Stimulated activated CD4-positive, alpha-beta T cell treated with anti-CD3 and anti-CD28 coated beads, Interleukin-1b, Interleukin-23, amount 100 ng/mL, for 1 hour (primary cell): ENCODE measurements at places on chromosomes 3 and 15.

DNA sequence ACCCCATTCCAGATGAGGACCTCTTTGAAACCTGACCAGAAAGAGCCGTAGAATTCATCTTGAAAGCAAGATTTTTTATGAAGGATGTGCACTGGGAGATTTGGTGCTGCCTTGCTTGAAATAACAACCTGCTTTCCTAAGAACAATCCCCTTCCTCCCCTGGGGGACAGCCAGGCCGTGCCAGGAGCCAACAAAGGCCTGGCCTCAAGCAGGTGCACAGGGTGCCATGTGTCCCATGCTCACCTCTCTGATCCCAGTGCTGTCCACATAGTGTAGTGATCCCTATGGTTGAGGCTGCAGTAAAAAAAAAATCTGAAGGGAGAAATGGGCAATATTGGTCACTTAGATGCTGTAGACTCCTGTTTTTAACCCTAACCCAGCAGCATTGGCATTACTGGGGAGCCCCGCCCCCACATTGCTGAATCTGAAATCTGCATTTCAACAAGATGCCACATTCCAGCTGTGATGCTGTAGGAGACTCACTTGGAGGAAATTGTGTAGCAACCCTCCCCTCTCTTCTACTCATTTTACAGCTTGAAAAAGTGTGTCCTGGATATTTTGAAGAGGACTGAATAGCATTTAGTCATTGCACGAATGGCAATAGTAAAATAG, 171.2 kb downstream of the APBA2 start:
- no peak for DNase-seq

GRCh38 chr15:67003586-67003985, 61.8 kb upstream of the SMAD3 start:
- DNase-seq: no peak

GRCh38 chr3:85912980-85913379, 954.2 kb downstream of the CADM2 start:
- DNase-seq: no peak

DNA sequence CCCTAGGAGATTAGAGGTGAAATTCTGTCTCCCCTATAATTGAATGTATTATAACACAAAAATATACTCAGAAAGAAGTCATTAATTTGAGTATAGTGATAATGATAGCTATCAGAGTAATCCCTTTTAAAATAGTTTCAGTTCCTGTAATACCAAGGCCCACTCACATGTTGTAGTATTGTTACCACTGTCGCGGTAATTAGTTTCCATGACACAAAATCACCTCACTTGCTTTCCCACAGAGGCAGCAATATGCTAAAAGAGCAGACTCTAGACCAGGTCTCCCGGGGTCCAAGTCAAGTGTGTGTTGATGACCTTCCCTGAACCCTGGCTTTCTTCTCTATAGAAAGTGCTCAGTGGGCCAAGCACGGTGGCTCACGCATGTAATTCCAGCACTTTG, 39.5 kb upstream of the NSMCE3 start:
- DNase-seq: no peak

DNA sequence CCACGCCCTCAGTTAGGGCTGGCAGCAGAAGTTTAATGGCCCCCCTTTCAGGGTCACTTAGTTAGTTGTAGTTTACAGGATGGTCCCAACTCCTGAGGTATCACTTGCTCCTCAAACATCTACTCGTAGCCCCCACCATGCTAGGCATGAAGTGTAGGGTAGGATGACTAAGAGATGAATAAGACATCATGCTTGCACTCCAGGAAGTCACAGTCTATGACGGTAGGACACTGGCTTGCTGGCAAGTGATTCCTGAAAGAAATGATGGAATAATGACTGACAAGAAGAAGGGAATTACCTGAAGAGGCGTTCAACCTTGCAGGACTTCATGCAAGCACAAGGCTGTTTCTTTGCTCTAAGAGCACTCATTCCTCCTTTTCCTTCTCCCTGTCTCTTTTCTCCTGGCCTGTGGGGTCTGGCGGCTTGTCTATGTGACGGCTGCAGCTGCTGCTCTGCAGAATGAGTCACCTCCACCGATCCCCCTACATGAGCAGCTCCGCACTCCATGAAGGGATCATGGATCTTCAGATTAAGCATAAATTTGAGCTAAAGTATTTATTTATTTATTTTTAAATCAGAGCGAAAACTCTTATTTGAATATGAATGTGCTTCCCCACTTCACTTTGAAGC, 82.9 kb upstream of the BOC start:
- DNase-seq: no peak

GRCh38 chr3:37997342-37997741, 6.8 kb downstream of the VILL start:
- DNase-seq: no peak

DNA sequence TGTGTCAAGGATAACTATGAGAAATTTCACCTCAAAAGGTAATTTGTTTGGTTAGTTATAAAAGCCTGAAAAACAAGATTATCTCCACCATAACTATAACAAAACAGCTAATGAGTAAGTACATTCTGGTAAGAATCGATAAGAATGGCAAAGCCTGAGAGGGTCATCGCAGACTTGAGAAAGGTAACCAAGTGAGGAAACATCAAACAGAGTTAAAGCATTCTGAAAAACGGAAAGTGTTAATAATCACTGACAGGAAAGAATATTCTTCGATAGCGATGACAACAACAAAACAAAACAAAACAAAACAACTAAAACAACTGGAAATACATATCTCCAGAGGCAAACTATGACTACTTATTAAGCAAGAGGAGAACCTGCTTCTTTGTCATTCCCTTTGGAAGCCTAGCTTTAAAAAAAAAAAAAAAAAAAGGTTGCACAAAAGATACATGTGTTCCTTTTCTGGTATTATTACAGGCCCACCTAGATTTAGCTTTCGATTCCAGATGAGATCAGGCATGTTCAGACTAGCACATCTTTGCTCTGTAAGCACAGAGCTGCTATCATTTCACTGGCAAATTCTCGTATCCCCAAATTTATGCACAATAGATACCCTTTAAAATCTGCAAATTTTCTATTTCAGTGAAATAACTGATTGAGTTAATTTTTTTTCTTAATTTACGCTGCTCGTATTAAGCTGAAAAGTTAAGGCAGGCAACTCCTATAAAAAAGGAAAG, 155.6 kb downstream of the TIGIT start:
- no peak for DNase-seq

- peak; percentile 1 for DNase-seq
Measured at GRCh38 chr15:79185199-79185598, 94.6 kb upstream of the RASGRF1 start.

DNA sequence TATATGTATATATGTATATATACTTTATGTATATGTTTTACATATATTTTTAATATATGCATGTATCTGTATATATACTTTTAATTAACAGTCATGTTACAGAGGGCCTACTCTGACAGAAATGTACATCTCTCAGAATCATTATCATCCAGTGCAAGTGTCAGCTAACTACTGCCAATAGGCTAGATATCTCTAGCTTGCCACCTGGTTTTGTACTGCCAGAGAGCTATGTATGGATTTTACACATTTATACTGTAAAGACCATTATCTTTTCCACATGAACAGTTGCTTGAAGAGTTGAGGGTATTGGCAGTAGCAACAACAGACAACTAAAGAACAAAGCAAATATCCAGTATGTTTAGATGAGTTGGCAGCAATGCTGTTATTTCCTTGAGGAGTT, 99.7 kb upstream of the VGLL3 start:
- no peak for DNase-seq

DNA sequence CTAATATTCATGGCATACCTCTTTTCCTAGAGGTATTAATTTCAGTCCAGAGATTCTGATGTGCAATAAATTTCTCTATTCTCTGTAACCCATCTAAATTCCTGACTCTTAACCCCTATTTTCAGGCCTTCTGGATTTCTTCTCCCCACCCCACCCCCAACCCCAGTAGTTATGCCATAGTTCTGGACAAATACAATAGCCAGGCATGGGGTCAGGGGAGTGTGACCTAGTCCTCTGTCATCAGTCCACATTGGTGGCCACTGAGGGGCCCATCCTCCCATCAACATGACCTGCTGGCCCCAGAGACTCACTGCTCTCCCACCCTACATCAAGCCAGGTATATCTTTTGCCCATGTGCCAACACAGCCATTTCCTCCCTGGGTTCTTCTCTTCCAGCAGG, 3.8 kb upstream of the LIPC start:
- DNase-seq: no peak

- no peak for DNase-seq
Measured at GRCh38 chr3:42014921-42015533, 53.1 kb upstream of the ULK4 start.

DNA sequence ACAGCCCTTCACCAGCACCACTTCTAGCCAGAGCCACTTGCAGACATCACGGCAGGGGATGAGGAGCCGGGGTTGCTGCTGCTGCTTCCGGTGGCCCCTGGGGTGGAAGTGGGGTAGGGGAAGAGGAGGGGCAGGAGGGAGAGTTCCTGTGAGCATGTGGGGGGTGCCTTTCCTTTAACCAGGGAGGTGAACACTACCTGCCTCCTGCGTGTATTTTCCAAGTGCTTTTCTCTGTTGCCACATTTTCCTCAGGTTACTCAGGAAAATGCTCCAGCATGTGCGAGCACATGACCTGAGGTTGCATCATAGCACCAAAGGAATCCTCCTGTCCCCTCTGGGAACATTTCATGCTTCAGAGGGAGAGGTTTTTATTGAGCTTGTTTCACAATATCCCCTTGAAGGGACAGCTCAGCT, 12.2 kb upstream of the SACM1L start:
- no peak for DNase-seq

- DNase-seq: no peak
Measured at GRCh38 chr3:23344886-23345285, 141.8 kb downstream of the UBE2E2 start.

DNA sequence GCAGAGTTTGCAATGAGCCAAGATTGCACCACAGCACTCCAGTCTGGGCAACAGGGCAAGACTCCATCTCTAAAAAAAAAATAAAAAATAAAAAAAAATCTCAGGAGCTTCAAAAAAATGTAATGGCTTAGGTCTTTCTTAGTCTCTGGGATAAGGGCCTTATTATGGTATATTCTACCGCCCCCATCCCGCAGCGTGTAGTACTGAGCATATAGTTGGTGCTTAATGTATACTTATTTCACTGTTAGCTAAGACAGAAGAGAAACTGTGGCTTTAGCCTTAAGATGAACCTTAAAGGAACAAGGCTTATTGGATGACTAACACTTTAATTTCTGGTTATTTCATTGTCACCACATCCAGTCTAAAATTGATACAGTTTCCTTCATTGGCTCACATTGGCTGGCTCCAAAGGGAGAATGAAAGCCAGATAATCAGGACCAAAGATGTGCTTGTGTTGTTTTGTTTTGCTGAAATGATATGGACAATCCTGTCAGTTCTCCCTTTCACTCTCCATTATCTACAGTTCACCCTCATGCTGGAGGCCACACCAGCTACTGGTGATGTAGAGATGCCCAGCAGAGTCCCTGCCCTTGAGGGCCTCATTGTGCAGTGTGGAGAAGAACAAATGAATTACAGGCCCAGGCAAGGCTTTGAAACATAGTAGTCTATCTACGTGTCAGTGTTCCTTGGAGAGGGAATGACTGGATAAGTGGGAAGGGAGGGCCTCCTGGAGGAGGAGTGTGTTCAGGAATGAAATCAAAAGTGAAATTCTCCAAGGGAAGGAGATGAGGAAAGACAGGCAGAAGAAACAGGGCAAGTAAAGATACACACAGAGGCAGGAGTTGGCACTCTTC, 17.4 kb upstream of the RAF1 start:
- DNase-seq: no peak

DNA sequence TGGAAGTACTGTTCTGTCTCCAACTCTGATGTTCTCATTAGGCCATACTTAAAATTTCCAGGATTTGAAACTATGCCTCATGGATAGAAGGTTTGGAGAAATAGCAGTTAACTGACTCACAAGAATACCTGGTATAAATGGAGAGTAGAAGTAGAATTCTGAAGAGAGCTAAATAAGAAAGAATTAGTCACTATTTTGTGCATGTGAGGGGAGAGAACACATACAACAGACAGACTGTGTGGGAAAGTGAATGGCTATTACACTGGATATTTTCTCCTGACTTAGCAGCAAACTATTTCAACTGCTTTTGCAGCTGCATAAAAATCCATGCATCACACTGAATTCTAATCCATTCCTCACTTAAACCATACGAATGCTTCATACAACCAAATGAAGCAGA, 71.3 kb downstream of the C3orf70 start:
- no peak for DNase-seq
